Activated naive CD8-positive, alpha-beta T cell treated with anti-CD3 and anti-CD28 coated beads, Interleukin-2, amount 10 ng/mL, durations not matched to agents 7 days and 5 days (primary cell): ENCODE measurements at places on chromosomes 16 and 17. TPM values are rescaled to one million over a fixed set of nuclear protein-coding genes. Genes with fewer than 3 reads are reported as not detected.

NPIPB9 gene
- 4.9 TPM for total RNA-seq

PRR35 gene
- total RNA-seq = not detected

SPATA20 gene
- 33.1 TPM for total RNA-seq

HEATR9 gene
- total RNA-seq = 6.3 TPM

PARD6A gene
- total RNA-seq = 11.1 TPM

ST6GALNAC1 gene
- total RNA-seq = not detected

SLC38A8 gene
- not detected for total RNA-seq

NPIPA3 gene
- total RNA-seq = 1.5 TPM

SLC35G6 gene
- not detected for total RNA-seq

HP gene
- not detected for total RNA-seq

ETV4 gene
- total RNA-seq = 1.6 TPM

TEX2 gene
- 12.0 TPM for total RNA-seq

SETD1A gene
- total RNA-seq = 33.4 TPM

SEPTIN12 gene
- not detected for total RNA-seq

BRICD5 gene
- total RNA-seq = 18.4 TPM

OTOP2 gene
- not detected for total RNA-seq

SCN4A gene
- not detected for total RNA-seq

ARL2BP gene
- 34.9 TPM for total RNA-seq

SLC47A2 gene
- total RNA-seq = not detected

NPLOC4 gene
- 96.9 TPM for total RNA-seq

MRPS7 gene
- 36.1 TPM for total RNA-seq

ZPBP2 gene
- not detected for total RNA-seq

C17orf50 gene
- not detected for total RNA-seq

DNAAF1 gene
- total RNA-seq = not detected

CD79B gene
- 19.6 TPM for total RNA-seq

ANKRD40CL gene
- not detected for total RNA-seq

TRIM25 gene
- total RNA-seq = 139 TPM

SLC16A11 gene
- 1.7 TPM for total RNA-seq

PIK3R6 gene
- total RNA-seq = 15.8 TPM

PSMD7 gene
- total RNA-seq = 82.3 TPM

ALOX15 gene
- not detected for total RNA-seq

LRRC37A gene
- 7.7 TPM for total RNA-seq

MYH2 gene
- total RNA-seq = not detected

LAT gene
- total RNA-seq = 297 TPM

CFAP97D1 gene
- not detected for total RNA-seq

NPIPA1 gene
- 140 TPM for total RNA-seq

CCL17 gene
- total RNA-seq = not detected
